ENCODE measurements at places on chromosomes 11 and 22.
A peak's percentile ranks its signal among the peaks of the same experiment; 100 is the strongest.

GRCh38 chr11:118338637-118339061 is 3.9 kb downstream of the CD3D start:
- peak; percentile 93 for DNase-seq

DNA sequence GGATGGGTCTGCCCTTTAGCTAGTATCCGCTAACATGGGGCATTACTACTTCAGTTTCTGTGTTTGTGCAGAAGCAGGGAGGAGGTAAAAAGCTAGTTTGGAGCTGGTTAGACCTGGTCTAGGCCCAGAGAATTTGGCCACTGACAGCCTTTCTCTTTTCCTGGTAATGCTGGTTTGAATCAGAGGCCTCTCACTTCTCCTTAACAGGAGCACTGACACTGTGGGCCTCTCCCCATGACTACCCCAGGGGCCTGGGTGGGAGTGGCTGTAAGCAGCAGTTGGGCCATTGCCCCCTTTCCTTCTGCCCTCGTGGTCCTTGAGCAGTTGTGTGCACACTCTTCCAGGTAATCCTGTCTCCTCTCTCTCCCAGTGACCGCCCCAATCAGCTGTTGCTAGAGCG is 8.5 kb upstream of the SLC25A18 start:
- DNase-seq: no peak

DNA sequence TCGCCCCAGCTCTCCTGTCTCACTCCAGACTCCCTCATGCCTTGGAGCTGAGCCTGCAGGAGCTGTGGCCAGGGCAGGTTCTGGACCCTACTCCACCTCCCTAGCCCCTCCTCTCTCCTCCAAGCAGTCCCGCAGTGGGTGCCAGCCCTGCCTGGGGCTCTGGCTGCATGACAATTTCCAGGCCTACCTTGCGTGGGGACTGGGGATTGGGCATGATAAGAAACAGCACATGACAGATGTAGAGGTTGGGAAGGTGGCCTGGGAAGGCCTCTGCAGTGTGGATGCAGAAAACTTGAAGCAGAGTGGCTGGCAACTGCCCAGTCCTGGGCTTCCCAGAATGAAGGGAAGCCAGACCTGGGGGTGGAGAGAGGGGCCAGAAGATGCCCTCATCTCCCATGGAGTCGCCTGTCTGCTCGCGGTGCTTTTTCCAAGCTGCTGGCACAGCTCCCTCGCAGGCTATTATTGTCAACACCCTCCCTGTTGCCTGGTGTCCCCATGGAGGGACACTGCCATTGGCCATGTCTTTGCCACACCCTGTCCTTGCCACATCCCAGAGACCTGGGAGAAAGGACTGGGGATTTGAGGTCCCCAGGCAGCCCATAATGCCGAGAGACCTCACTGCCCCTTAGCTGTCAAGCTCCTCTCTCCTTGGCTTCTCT is 48.9 kb upstream of the CDON start:
- DNase-seq: no peak

GRCh38 chr11:6926208-6927029 is at the start of gene ZNF215:
Gene ZNF215 (plus strand): TSS chr11:6926426. CDS start chr11:6932273, 5,847 bp downstream.
- DNase-seq: peak; percentile 34

- no peak for DNase-seq
Observed at GRCh38 chr22:46107089-46107664, 43.1 kb upstream of the PPARA start.

GRCh38 chr11:112025707-112026106 is 499 bp downstream of the DLAT start:
- no peak for DNase-seq

GRCh38 chr22:37007651-37008050 is 11.6 kb downstream of the TST start:
- no peak for DNase-seq

DNA sequence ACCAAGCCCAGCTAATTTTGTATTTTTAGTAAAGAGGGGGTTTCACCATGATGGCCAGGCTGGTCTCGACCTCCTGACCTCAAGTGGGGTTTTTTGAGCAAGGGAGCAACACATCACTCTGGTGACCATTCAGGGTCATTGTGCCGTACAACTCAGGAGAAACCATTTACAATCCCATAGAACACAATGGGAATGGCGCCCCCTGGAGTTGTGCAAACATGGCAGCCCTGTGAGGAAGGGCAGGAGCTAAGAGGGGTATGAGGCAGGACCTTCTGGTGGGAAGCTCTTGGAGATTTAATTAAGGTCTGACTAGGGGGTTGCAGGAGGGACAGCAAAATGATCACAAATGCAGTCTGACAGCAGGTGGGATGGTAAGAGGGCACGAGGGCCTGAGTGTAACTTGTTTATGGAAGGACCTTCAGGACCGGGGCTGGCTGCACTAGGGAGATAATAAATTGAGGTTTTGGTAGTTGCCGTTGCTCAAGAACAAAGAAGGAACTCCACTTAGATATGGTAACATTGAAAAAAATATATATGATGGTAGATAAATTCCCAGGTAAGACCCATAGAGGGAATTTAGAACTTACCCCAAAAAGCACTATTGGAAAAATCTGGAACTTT is 9.1 kb upstream of the CSF2RB start:
- DNase-seq: no peak

- DNase-seq: no peak
Observed at GRCh38 chr11:20260307-20260706, 100.0 kb upstream of the DBX1 start.

DNA sequence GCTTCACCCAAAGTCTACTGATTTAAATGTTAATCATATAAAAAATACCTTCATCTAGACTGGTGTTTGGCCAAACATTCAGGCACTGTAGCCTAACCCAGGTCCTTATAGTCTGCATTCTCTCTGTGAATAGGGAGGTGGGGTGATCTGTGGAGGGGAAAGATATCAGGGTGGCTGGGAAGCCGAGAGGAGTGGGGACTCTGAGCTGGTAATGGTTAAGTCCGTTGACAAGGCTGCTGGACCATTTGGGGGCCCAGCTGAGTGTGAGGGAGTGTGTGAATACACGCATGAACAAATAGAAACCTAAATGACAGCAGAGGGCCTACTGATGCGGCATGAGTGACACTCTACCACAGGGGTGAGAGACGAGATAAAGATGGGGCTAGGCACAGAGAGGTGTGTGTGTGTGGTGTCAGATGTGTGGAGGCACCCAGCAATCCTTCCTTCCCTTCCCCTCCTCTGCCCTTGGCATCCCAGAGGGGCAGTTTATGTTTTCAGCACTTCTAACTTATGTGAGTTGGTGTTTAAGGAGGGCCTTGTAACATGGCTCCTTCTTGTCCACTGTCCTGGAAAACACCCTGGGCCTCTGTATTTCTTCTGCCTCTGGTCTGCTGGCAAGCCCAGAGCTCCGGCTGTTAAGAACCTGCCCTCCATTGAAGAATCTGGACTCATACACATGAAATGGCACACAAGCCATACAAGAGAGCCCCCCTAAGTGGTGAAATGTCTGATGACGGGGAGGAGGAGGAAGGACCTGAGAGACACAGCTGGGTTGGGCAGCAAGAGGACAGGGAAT is 249.1 kb upstream of the TBCEL start:
- no peak for DNase-seq

DNA sequence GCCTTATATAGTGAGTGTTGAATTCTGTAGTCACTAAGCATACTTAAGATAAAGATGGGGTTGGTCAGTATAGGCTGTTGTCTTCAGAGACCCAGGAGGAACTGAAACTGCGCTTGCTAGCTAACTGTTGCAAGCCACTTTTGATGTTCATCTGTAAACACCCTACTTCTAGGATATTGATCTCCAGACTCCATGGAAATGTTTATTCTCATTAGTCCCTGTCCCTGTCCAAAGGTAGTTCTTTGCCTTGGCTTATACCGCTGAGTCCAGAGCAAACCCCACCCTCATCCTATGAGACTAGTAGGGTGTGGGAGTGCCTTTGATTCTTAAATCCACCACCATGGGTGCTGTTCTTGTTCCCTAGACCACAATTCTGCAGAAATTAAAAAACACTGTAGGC is 36.4 kb downstream of the DEPDC5 start:
- no peak for DNase-seq

DNA sequence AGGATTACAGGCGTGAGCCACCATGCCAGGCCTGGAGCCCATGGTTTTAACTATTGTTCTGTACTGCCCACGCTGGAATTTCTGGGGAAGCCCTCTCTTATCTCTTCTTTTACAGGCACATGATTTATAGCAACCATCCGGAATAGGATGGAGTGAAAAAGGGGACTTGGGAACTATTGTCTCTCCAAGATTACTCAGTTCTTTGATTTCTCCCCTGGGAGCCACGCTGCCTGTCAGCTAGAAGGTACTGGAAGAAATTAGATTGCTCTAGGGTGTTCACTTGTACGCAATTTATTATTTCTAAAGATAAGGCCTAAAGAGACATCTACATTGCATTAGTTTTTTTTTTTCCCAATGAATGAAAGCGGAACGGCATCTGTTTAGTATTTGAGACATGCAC is 65.6 kb upstream of the PTPRJ start:
- DNase-seq: no peak

- peak; percentile 31 for DNase-seq
Observed at GRCh38 chr11:43576803-43577521, 103.6 kb upstream of the HSD17B12 start.

GRCh38 chr11:112518371-112518770 is 257.7 kb upstream of the PLET1 start:
- DNase-seq: no peak

- DNase-seq: peak; percentile 23
Observed at GRCh38 chr11:17014833-17015626, 816 bp upstream of the PLEKHA7 start.

GRCh38 chr11:33889296-33889695 is 2.6 kb downstream of the LMO2 start:
- no peak for DNase-seq

DNA sequence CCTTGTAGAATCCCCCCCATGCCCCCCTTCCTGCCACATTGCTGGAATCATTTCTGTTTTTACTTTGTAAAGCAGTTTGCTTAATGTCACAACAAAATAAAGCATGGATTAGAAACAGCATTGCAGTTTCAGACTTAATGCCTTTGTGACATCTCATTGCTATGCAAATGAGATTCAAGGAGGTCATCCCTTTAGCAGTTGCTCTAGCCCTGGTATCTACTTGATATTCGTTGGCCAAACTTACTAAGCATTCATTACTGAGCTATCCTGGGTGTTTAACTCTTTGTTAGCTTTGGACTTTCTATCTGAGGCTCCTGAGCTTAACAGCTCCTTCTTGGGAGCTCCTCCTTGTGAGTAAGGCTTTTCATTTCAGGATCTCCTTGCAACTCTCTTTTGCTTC is 16.3 kb downstream of the FAT3 start:
- DNase-seq: no peak

DNA sequence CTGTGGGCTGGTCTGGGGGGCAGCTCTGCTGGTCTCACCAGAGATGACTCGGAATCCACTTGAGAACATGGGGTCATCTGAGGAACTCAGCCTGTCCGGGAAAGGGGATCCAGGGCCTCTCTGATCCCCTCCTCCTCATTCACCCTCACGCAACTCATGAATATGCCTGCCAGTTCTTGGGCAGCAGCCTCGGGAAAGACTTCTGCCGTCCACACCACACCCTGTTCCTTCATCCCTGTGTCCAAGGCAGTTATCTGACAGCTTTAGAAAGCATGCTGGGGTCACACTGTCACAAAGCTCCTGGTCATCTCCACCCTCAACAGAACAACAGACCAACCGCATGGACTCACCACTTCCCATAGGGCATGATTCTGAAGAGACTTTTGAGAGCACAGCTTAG is 88.3 kb downstream of the AMOTL1 start:
- DNase-seq: no peak

GRCh38 chr11:113472471-113472870 is 2.7 kb downstream of the DRD2 start:
- DNase-seq: no peak

DNA sequence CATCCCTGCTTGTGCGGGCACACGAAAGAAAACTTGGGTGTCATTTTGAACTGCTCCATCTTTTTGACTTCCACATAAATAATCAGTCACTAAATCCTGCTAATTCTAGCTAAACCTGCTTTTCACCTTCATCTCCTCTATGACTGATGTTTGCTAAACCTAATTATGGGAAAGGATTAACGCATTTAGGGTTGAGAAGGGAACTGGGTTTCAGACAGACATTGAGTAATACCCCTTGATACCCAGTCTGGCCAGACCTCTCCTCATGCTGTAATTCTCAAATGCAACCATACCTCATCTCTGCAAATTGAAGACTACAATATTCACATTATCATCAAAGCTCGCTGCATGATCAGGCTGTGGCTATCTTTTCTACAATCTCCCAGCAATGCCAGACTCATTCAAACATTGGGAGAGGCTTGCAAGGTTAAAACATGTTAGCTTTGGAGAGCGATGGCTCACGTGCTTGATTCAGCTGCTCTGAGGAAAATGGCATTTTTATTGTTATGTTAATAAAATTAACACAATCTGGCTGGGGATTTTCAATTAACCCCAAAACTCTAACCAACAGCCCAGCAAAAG is 2.4 kb downstream of the HPS4 start:
- DNase-seq: no peak

DNA sequence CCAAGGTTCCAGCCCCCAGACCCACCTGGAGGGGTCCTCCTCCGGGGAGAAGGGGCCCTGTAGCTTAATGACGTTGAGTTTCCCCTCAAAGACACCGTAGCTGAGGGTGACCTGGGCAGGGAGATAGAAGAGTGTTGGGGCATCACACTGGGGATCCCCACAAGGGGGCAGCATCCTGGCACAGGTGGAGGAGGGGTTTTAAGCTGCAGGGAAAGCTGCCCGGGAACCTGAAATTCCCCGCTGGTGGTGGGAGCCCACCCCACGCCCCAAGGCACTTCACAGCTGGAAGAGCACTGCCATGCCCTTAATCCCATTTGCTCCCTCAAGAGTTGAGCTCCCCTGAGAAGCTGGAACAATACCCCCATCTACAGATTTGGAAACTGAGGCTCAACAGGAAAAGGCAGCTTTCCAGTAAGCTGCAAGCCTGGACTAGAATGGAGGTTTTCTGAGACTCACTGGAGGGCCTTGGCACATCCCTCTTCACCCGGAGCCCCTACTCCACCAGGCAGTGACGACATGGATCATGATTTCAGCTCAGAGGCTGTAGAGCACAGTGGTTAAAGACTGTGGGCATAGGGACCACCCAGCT is 13.7 kb downstream of the MFNG start:
- peak; percentile 48 for DNase-seq

- DNase-seq: no peak
Observed at GRCh38 chr11:119371778-119372182, 9.7 kb downstream of the USP2 start.

- DNase-seq: no peak
Observed at GRCh38 chr22:37742376-37743171, 45.7 kb downstream of the TRIOBP start.

DNA sequence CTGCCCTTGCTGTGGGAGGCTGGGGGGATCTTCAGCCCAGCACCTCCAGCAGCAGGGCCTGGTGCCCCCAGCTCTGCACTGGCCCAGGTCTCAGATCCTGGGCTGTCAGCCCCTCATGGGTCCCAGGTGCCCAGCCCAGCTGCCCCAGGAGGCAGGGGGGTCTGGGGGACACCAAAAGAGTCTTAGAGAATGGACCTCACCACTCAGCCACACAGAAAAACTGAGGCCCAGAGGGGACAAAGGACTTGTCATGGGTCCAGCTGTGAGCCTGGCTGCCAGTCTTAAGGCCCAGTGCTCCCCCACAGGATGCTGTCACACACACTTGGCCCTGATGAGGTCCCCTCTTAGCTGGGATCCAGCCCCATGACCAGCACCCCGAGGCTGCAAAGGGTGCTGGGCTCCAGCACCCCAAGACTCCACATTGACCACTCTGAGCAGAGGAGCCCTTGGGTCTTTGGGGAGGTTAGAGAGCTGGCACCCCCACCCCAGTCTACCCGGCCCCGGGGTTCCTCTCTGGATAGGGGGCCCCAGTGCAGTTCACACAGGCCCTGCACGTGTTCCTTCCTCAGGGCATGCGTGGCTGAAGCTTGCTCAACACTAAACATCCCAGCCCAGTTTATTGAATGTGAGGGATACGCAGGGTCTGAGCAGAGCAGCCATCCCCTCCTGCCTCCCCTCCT is 54.4 kb downstream of the IGLL5 start:
- peak; percentile 15 for DNase-seq

All from activated CD4-positive, alpha-beta memory T cell treated with anti-CD3 and anti-CD28 coated beads, Interleukin-2, amount 10 ng/mL, durations not matched to agents 7 days and 5 days (primary cell).